ENCODE measurements at places on chromosomes 5 and 9. TPM values are rescaled to one million over a fixed set of nuclear protein-coding genes. Genes with fewer than 3 reads are reported as not detected.

Gene ADRB2
- polyA plus RNA-seq, result 0.76 TPM

Gene FBP1
- 16.2 TPM for polyA plus RNA-seq

Gene FAM78A
- polyA plus RNA-seq, result 48.0 TPM

Gene VLDLR
- polyA plus RNA-seq, result 30.0 TPM

Gene HBEGF
- polyA plus RNA-seq, result 8.2 TPM

GRCh38 chr5:91941588-91941987 is 558.5 kb upstream of the ARRDC3 start:
- DNase-seq, result no peak

GRCh38 chr9:113511856-113512761 is 48.6 kb downstream of the RGS3 start:
- no peak for DNase-seq

DNA sequence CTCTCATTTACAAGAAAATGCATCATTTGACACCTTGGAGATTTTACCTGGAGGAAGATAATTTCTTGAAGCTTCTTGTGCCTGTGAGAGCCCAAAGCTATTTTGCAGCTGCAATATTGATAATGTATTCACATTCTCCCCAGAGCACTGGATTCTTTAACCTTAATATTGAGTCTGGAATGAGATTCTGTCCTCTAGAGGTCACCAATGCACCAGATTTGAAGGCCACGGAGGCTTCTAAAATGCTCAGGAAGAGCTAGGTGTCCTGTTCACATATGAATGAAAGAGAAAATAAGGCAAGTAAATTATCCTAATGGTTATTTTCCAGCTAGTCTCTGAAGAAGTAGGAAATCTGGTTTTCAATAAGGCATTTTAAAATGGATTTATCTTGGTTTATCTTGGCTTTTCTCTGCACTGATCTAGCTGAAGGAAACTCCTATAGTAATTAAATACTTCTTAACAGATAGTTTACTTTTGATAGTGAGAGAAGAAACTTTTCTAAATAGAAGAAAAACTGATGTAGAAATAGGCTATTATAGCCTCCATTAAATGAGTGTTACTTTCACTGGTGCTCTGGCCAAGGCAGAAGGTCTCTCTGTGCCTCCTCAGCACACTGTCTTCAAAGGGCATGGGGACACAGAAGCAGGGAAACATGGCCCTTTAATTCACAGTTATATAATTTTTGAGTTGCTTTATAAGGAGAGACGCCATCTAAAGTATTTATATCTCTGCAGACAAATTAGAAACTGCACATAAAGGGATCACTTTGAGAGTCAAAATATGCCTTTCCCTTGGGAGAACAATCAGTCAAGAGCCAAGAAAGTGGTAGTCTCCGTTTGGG is 297.0 kb upstream of the ACTBL2 start:
- DNase-seq, result peak; percentile 57

GRCh38 chr5:155021842-155022241 is 8.3 kb downstream of the KIF4B start:
- DNase-seq, result no peak

DNA sequence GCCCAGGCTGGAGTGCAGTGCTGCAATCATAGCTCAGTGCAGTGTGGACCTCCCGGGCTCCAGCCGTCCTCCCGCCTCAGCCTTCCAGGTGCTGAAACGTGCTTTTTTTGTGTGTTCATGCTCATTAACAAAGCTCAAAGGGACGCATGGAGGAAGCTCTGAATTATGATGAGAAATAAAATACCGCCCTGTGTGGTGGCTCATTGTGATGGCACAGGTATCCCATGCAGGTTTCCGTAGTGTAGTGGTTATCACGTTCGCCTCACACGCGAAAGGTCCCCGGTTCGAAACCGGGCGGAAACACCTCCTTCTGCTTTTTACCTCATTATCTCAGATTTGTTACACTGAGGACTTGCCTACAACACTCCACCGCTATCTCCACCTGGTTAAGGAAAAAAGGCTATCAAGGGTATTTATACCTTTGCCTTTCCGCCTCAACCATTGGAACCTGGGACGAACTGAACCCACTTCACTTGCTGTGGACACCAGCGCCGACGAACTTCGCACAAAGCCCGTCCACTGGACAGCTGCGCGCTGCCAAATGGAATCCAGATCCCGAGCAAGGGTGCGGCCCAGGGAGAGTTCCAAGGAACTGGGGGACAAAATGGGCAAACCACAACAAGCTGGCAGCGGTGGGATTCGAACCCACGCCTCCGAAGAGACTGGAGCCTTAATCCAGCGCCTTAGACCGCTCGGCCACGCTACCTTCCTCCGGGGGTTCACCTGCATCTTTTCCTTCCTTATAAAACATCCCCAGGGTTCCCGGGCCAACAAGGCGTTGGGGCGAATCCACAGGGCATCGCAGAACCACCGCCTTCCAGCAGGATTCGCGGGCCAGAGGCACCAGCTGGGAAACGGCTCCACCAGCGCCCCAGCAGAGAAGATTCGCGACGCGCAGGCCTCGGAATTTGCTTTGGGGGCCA is 26.3 kb downstream of the OR2V2 start:
- DNase-seq, result no peak

GRCh38 chr9:6551136-6551535 is 94.4 kb downstream of the GLDC start:
- no peak for DNase-seq
